ENCODE measurements at places on chromosomes 5 and 9. TPM values are rescaled to one million over a fixed set of nuclear protein-coding genes. Genes with fewer than 3 reads are reported as not detected.
A peak's percentile ranks its signal among the peaks of the same experiment; 100 is the strongest.

HRCT1 gene
- 3.9 TPM for polyA plus RNA-seq

SUSD3 gene
- 1.5 TPM for polyA plus RNA-seq

EDIL3 gene
- 55.5 TPM for polyA plus RNA-seq

ADRA1B gene
- polyA plus RNA-seq: 1.5 TPM

NUTM2F gene
- polyA plus RNA-seq: not detected

GFPT2 gene
- polyA plus RNA-seq: 17.7 TPM

TLX3 gene
- not detected for polyA plus RNA-seq

PCDHB13 gene
- polyA plus RNA-seq: 0.26 TPM

SCGB3A1 gene
- polyA plus RNA-seq: not detected

MEIKIN gene
- polyA plus RNA-seq: not detected

ALDOB gene
- not detected for polyA plus RNA-seq

HAVCR2 gene
- polyA plus RNA-seq: 0.07 TPM

MAMDC2 gene
- polyA plus RNA-seq: 5.2 TPM

MLANA gene
- polyA plus RNA-seq: not detected

DNA sequence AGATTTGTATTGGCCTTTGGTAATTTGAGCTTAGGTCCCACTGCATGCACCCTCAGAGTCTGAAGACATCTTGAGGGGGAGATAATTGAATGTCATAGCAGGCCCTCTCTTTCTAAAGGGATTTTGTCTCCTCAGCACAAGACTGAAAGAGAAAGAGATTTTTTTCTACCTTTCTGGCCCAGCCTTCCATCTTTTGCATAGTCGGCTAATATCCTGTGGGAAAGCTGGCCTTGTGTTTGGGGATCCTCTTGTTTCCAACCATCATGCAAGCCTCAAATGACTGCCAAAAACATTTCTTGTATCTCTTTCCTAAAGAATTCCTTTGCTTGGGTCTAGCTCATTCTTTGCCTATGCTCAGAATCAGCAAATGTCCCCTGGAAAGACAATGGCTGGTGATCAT, 42.0 kb upstream of the CDK5RAP2 start:
- DNase-seq: no peak

- DNase-seq: peak; percentile 54
Observed at GRCh38 chr9:6827439-6828145, 69.8 kb downstream of the KDM4C start.

DNA sequence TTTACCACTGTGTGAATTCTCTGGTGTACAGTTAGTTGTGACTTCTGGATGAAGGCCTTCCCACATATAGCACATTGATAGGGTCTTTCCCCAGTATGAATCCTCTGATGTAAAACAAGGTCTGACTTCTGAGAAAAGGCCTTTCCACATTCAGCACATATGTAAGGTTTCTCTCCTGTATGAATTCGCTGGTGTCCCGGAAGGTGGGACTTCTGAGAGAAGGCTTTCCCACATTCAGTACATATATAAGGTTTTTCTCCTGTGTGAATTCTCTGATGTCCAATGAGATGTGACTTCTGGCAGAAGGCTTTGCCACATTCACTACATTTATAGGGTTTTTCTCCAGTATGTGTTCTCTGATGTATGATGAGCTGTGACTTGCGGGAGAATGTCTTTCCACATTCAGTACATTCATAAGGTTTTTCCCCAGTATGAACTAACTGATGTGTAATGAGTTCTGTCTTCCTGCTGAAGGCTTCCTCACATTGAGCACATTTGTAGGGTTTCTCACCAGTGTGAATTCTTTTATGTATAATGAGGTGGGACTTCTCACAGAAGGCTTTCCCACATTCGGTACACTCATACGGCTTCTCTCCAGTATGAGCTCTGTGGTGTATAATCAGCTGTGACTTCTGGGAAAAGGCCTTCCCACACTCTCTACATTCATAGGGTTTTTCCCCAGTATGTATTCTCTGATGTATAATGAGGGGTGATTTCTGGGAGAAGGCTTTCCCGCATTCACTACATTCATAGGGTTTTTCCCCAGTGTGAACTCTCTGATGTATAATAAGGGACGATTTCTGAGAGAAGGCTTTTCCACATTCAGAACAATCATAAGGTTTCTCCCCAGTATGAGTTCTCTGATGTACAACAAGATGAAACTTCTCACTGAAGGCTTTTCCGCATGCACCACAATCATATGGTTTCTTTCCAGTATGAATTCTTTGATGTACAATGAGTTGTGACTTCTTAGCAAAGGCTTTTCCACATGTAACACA, 9.1 kb downstream of the ZNF300 start:
- DNase-seq: no peak

GRCh38 chr5:172104021-172104420, 84.0 kb downstream of the STK10 start:
- DNase-seq: no peak

- no peak for DNase-seq
Observed at GRCh38 chr9:72160446-72161123, 11.3 kb downstream of the GDA start.

GRCh38 chr5:77640589-77641396, 2.3 kb upstream of the OTP start:
- no peak for DNase-seq

- DNase-seq: no peak
Observed at GRCh38 chr5:172706796-172707195, 64.2 kb downstream of the DUSP1 start.

DNA sequence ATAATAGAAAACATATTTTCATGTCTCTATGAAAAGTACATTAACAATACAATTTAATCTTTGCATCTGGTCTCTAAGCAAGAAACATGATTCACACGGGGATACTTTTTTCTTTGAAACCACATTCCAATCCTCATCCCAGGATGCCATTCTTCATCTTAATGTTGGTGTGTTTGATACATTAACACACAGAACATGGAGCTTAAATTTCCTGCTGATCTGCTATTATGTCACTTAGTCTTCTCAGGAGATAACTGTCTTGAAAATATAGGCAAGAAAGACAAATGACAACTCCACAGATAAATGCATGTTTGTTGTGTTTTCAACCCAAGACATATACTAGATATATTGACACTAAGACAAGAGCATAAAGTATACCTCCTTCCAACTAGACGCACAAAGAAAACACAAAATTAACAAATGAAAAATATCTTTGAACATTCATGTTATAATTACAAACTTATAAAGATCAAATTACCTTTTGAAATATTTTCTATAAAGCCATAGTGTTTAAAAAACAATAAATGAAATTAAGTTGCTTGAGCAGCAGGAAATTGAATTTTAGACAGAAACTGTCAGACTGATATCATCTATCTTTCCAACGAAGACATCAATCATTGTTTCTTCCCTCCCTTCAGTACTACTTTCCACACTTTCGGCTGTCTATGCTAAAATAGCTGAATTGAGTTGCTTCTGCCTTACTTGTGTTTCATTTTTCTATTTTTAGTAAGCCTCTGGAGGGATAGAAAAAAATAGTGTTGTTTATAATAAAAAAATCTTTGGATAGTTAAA, 1676.7 kb upstream of the CDH9 start:
- no peak for DNase-seq

DNA sequence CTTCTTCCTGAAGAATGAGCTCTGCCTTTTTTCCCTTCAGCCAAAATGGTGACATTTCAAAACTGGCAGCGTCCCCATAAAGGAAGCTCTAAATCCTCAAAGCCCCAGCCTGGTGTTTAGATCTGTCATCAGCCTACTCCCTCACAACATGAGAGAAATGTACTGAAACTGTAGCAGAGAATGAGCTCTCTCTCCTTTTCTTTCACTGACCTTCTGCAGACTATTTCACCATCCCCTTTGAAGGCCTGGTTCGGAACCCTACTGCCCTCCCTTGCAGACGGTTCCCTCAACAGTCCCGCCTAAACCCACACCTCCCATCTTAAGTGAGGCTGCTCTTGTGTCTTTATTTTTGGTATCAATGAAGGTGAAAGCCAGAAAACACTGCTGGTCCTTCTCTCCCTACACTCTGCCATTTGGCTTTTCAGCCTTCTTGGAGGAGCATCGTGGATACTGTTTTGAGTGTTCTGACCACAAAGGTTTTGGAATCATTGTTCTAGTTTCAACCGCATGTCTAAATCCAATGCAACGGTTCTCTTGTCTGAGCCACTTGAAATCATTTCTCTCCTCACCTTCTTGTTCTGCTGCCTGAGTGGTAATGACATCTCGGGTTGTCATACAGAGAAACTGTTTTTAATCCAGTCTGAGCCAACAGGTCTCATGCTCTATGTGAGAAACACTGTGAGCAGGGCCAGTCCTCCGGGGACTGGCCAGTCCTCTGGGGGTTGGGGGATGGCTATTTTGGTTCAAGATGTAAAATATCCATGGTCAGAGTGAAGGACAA, 39.0 kb downstream of the ITK start:
- no peak for DNase-seq

GRCh38 chr5:44385291-44385900, 3.8 kb downstream of the FGF10 start:
- no peak for DNase-seq

DNA sequence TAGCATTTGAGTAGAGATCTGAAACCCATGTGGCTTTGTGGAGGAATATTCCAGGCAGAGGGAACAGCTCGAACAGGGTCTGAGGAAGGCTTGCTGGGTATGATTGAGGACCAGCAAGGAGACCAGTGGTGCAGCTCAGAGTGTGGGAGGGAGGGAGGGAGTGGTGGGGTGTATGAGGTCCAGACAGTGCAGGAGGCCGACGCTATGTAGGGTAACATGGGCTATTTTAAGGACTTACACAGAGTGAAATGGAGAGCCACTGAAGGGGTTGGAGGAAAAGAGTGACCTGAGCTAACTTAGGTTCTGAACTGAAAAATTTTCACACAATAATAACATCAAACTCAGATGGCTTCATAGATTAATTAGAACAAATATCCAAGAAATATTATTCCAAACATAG, 41.9 kb downstream of the HMGXB3 start:
- no peak for DNase-seq

DNA sequence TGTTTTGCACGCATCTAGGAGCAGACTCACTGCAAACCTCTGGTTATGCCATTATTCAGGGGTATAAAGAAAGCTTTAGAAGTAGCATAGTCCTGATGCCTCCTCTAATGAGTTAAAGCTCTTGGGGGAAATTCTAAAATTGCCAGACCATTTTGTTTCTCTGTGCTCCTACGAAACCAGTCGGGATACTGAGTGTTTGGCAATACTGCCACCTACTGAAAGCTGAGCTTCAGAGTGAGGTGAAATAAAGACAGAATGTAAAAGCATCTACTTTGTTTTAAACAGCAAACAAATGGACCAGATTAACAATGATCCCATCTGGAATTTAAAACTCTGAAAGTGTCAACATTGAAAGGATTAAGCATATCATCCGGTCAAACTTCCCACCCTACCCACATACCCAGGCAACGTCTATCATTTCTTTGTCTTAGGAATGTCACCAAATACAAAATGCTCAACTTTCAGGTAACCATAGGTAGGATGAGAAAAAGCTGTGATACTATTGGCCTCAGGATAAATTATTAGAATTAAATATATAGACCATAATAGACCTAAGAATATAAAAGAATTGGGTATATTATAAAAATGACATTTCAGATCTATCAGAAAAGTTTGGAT, 77.8 kb upstream of the SHISAL2B start:
- DNase-seq: peak; percentile 64

GRCh38 chr9:136079916-136080246, 15.2 kb downstream of the NACC2 start:
- no peak for DNase-seq

- peak; percentile 83 for DNase-seq
Observed at GRCh38 chr9:116337015-116337414, 183.4 kb downstream of the PAPPA start.

GRCh38 chr9:114301798-114302565, 20.9 kb upstream of the ORM1 start:
- DNase-seq: no peak

- DNase-seq: no peak
Observed at GRCh38 chr9:34328500-34328986, 525 bp downstream of the KIF24 start.

GRCh38 chr9:136304456-136304855, 562 bp upstream of the CCDC187 start:
- no peak for DNase-seq

- peak; percentile 89 for DNase-seq
Observed at GRCh38 chr9:86766912-86767311, 180.4 kb downstream of the GAS1 start.

GRCh38 chr5:175692996-175693710, 35.3 kb downstream of the HRH2 start:
- no peak for DNase-seq

DNA sequence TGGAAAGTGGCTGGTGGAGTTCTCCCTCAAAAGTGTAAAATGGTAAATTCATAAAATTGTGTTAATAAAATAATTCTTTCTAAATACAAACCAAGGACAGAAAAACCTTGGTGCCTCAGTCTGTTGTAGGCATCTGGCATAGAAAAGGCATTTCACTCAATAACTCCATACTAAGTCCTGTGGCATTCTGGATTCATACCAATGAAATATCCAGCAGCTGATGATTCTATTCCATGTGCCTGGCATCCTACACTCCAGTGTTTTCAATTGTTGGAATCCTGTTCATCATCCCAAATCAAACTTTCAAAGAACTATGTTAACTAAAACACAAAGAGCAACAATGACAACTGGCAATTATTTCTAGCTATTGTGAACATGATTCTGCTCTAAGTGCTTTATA, 21.6 kb upstream of the ALDH1A1 start:
- no peak for DNase-seq

DNA sequence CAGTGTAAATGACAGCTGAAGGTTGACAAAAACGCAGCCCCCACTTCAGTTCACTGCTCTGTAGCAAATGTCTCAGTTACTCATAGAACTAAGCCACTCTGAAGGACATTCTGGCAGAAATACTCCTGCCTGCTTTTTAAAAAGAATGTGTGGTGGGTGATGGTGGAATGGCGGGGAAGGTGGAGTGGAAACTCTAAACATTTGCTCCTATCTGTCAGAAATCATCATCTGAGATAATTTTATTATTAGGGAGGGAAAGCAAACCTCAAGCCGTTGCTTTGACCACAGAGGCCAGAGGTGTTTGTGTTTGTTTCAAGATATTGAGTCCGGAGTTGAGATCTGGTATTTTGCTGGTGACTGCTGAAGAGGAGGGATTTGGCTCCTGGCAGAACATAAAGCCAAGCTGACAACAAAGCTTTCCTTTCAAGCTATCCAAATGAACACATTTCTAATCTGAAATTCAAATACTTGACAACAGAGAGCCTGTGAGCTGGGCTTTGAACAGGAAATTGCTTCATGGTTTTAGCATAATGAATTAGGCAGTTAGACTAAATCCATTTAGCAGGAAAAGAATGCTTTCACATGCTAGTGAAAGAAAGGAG, 362.7 kb downstream of the CSNK1G3 start:
- DNase-seq: peak; percentile 12

GRCh38 chr9:69981686-69982445, 61.8 kb upstream of the MAMDC2 start:
- peak; percentile 77 for DNase-seq

- DNase-seq: no peak
Observed at GRCh38 chr5:52668544-52669185, 119.1 kb upstream of the ITGA1 start.

GRCh38 chr5:135829681-135830383, 4.6 kb upstream of the SLC25A48 start:
- DNase-seq: peak; percentile 31
